ENCODE measurements at places on chromosomes 2 and 18.

DNA sequence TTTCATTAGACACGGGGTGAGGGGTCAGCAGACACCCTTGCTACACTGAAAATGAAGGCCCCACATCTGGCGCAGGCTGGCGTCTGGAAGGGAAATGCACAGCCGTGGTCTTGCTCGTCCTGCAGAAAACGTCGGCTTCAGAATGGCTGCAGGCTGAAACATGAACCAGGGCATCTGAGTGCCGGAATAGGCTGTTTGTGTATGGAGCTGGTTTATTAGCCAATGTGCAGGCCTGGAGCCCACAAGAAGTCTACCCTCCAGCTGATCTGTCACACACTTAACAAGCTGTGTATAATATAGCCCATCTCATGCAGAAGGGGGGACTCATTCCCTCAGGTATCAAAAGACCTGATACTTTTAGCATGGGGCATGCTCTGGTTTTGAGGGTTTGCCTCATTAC lies 153.4 kb upstream of the SOX11 start:
- no peak for DNase-seq

DNA sequence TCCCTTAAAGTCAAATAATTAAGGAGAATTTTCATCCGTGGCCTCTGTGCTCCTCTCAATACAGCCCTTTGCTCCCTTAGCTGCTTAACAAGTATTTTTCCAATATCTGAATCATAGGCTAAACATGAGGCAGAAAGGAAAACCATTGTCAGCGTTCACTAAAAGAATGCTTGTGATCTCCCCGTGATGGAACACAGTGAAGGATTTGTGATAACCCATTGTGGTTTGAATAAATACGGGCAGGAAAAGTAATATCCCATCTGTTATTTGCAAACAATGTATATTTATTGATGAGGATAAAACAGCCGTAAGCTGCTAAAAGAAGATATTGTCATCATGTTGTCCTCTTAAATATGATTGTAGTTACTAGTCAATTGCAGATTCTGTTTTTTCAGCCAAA lies 258.1 kb downstream of the NAPG start:
- DNase-seq = no peak

DNA sequence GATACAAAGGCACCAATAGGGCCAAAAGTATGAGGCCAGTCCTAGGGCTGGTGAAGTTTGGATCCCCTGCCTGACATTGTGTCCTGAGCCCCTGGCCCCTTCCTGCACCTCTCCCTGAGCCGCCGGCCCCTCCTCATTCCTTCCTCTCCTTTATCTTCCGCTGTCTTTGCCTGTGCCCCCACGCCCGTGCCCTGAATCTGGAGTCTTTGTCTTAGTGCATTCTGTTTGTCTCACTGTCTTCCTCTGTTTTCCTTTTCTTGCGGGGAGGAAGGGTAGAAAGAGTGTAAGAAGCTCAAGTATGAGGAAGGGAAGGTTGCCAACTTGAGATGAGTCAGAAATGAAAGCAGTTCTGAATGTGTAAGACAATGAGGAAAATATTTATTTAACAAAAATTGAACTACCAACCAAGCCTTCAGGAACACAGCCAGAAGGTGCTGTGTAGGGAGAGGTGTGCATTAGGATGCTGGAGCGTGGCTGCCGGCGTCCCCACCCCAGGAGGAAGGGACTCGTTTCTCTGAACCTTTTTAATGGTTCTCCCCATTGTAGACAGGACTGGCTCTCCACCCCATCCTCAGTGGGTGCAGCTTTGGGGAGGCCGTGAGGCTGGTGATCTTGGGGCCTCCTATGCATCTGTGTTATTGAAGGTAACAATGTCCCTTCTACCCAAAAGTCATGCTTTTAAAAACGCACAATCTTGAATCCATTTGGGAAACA lies 133.1 kb downstream of the NEDD4L start:
- DNase-seq = no peak

DNA sequence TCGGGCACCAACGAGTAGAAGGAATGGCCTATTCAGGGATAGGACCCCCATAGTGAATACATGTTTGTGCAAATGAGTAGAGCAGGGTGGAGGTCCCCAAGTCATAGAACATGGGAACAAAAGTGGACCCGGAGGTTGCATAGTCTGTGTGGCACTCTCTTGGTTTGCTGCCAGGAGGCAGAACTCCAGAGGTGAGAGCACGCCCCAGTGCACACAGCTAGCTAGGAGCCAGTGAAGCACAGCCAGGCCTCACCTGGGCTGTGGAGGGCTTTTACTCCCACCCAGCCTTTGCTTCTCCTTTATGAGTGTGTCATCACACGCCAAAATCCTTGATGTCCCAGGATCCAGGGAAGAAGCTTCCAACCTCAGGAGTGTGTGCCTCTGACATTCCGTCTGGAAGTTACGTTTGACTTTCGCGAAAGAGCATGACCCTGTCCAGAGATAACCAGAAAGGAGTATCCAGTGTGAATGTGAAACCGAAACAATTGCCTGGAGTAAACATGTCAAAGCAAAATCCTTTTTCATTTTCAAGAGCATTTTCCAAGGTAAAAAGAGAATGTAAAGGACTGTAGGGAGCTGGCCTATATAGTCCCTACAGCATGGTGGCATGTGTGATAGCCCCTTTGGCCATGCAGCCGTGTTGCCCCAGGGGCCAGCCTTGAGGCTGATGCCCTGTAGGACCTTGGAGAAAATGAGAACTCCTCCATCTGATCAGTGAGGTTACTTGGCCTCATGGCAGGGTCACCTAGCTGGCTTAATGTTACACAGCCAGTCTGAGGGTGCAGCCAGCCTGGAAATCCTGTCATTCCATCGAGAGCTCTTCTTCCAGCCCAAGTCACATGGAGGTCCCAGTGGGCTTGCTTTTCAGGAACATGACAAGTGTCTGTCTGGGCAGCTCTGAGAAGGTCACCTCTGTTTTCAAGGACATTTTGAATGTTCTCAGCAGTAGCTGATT lies 8.8 kb downstream of the TRIB2 start:
- no peak for DNase-seq

DNA sequence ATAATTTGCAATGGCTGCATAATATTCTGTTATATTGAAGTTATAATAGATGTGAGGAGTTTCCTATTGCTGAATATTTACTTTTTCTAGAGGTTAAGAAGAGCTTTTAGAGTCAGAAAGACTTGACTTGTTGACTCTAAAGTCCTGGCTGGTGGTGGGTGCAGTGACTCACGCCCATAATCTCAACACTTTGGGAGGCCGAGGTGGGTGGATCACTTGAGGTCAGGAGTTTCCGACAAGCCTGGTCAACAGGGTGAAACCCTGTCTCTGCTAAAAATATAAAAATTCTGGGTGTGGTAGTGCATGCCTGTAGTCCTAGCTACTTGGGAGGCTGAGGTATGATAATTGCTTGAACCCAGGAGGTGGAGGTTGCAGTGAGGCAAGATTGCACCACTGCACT lies 33.9 kb upstream of the ATIC start:
- DNase-seq = no peak

DNA sequence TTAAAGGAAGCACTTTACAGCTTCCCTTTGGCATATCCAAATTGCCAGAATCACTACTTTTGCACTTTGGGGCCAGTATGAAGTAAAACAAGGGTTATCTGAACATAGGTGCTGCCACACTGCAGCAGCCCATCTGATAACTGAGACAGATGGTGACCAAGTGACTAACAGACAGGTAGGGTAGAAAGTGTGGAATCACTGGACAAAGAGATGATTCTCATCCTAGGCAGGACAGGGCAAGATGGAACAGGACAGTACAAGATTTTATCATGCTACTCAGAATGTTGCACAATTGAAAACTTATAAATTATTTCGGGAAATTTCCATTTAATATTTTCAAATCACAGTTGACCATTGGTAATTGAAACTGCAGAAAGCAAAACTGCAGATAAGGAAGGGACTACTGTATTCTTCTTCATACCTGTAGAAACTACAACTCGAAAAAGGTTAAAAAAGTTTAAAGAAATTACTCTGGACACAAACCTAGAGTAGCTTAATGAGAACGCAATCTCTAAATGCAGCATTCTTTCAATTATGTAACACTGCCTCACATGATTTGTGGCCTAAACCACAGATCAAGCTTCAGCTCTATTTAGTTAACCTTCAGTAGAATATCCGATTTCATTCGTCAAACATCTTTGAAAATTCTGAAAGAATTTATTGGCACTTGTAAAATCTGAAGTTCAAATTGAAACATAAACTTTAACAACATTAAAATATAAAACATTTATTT lies 31.4 kb downstream of the HEATR5B start:
- DNase-seq = no peak

GRCh38 chr2:29463181-29463900 lies 348.1 kb downstream of the CLIP4 start:
- DNase-seq = no peak

- no peak for DNase-seq
Measured at GRCh38 chr2:21939967-21940366, 816.2 kb downstream of the TDRD15 start.

GRCh38 chr2:7732497-7732896 lies 815.3 kb downstream of the RNF144A start:
- DNase-seq = no peak

GRCh38 chr18:10160251-10160650 lies 246.4 kb downstream of the VAPA start:
- no peak for DNase-seq

GRCh38 chr2:217940261-217941220 lies 62.3 kb downstream of the TNS1 start:
- no peak for DNase-seq

DNA sequence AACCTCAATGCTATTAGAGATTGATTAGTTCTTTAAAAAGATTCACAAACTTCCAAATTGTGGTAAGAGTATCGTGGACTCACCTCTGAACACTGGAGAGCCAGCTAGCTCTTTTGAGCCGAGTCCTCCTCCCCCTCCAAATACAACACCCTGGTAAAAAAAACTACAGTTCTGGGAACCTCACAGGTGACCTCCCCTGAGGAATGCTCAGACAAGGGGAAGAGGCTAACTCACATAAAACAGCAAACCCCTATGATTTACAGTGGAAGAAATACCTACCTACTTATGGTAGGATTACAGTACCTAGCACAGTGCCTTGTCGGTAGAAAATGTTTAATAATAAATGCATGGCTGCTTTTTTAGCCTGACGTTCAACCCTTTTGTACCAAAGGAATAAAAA lies 8.4 kb downstream of the ZNF24 start:
- no peak for DNase-seq

DNA sequence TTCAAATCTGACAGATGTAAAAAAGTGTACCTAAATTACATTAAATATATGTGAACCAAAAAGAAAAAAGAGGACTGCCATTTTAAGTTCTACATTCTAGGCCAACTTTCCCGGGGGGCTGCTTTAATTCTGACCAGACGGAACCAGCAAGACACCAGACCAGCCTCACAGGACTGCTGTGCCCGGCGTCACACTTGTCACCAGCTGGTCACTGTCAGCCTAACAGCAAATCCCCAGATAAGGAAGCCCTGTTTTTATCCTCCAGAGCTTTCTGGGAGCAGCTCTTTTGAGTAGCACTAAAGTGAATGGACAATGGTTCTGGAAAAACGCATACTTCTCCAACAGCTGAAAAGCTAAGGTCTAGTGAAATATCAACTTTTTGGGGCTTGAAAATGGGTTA lies 35.6 kb downstream of the CYB5A start:
- no peak for DNase-seq

DNA sequence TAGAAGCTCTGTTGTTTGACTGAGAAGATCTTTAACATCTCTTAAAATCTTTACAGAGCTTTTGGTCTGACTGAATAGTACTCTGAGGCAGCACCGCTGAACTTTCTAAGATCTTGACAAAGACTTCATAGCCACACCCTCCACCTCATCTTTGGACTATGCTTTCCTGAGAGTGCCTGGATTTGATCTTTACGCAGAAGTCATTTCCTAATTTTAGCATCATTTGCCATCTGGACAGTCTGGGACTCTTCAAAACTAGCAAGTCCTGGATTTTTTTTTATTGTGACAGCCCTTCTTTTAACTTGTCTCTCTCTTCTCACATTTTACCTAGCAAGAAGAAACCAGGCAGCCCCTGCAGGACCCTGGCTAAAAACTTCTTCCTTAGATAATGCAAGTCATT lies 188.8 kb downstream of the CTIF start:
- DNase-seq = no peak

GRCh38 chr2:121046335-121046734 lies 238.7 kb downstream of the TFCP2L1 start:
- no peak for DNase-seq

DNA sequence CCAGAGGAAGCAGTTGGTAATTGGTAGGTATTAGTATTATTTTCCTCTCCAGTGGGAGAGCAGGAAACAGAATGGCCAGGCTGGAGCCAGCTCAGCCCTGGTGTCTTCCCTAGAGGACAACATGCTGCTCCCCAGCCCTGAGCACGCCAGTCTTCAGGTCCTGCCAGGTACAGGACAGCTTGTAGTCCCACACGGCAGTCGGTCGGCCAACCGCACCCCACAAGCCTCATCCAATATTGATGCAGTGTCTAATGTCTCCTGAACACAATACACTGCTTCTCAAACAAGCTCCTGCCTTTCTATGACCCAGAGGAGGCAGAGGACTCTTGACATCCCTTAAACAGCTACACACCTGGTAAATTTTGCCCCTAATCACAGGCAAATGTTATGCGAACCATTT lies 71.0 kb upstream of the PPP1CB start:
- no peak for DNase-seq

GRCh38 chr2:218849721-218850120 lies 9.9 kb upstream of the WNT6 start:
- DNase-seq = no peak

- no peak for DNase-seq
Measured at GRCh38 chr2:127006962-127007361, 100.0 kb downstream of the BIN1 start.

- no peak for DNase-seq
Measured at GRCh38 chr2:150520887-150521664, 33.6 kb upstream of the RND3 start.

GRCh38 chr2:172351586-172351985 lies 75.8 kb upstream of the ITGA6 start:
- DNase-seq = no peak

GRCh38 chr18:64183665-64184064 lies 34.8 kb upstream of the LINC00305 start:
- DNase-seq = no peak

- DNase-seq = no peak
Measured at GRCh38 chr2:186940463-186940862, 91.5 kb upstream of the ZSWIM2 start.

GRCh38 chr2:66382091-66382490 lies 52.8 kb upstream of the MEIS1 start:
- DNase-seq = no peak

DNA sequence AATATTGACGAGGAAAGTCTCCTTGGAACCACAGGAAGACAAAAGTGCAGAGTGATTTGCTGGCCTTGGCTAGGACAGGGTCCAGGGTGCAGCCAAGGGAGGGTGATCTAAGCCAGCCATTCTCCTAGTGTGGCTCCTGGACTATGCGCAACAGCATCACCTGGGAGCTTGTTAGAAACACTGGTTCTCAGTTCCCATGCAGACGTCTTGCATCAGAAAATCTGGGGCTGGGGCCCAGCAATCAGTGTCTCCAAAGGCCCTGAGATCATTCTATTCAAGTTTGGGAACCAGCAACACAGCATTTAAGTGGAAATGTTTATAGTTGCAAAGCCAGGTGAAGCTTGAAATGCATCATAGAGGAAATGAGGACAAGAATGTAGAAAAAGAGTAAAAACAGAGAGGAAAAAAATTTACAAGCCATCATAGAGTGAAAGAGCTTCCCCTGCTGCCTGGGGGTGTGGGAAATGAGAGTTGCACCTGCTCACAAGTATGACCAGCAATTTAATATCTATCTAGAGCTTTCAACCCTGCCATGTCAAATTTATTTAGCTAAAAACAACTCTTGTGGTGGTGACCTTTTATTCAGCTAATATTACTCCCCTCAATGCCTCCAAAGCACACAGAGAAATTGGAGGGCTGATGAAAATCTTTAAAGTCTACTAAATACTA lies 54.4 kb upstream of the SEC11C start:
- DNase-seq = peak; percentile 28

GRCh38 chr2:47339745-47340541 lies 63.0 kb upstream of the MSH2 start:
- peak; percentile 48 for DNase-seq
